ENCODE measurements at places on chromosomes 5 and 9. TPM values are rescaled to one million over a fixed set of nuclear protein-coding genes. Genes with fewer than 3 reads are reported as not detected.

Gene PCDHGA8
- 6.8 TPM for total RNA-seq

Gene RPL37
- total RNA-seq, result 67.9 TPM

GRCh38 chr9:21711504-21711903 lies 90.9 kb upstream of the MTAP start:
- ATAC-seq, result no peak

DNA sequence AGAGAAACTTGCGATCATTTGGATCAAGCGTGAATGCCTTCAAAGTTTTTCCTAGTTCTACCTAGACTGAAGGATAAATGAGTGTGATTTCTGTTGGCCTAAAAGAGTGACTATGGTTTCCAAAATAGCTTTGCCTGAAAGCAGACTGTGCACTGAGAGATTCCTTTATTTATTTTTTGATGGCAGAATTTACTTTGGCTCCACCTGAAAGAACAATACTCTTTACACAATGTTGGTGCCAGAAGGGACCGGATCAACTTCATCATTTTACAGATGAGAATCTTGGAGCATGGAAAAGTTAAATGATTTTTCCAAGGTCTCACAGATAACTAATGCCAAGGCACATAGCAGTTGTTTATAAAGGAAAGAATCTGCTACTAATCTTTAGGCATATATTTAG lies 199.6 kb downstream of the KCTD16 start:
- ATAC-seq, result no peak

DNA sequence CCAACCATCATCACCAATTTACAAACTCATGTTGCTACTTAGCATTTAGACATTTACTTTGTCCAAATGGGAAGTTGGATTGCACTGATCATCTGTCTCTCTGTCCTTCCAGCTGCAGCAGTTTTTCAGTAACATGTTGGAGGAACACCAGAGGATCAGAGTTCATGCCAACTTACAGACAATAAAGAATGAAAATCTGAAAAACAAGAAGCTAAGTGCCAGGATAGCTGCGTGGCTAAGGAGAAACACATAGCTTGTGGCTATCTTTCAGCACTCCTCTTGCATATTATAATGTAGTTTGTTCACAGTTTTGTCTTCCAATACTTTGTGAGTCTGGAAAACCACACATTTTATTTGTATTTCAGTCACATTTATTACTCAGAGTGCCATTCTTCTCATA lies 6.4 kb upstream of the ARL14EPL start:
- no peak for ATAC-seq
